ENCODE measurements at places on chromosomes 12 and 14.

GRCh38 chr12:4191149-4191548 is 82.4 kb upstream of the CCND2 start:
- no peak for DNase-seq

GRCh38 chr14:91254461-91254860 is 10.0 kb upstream of the GPR68 start:
- no peak for DNase-seq

GRCh38 chr14:93950948-93951634 is 23.9 kb downstream of the FAM181A start:
- no peak for DNase-seq

GRCh38 chr12:11891754-11892386 is 178.9 kb upstream of the BCL2L14 start:
- no peak for DNase-seq

DNA sequence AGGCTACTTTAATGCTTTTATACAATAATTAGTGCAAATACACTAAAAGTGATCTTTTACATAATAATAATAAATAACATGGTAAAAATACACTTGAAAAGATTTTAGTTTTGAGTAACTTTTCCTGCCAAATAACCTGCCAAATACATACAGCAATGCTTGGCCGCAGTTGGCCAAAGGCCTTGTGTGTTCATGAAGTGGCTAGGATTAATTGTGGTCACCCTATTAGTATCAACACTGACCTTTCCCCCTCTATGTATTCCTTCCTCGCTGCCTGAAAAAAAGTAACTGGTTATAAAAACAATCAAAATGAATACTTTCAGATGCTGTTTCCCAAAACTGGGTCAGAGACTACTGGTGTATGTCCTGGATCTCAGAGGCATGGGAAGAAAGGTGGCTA is 34.3 kb downstream of the KICS2 start:
- DNase-seq: no peak
